ENCODE measurements at places on chromosomes 4 and X.

DNA sequence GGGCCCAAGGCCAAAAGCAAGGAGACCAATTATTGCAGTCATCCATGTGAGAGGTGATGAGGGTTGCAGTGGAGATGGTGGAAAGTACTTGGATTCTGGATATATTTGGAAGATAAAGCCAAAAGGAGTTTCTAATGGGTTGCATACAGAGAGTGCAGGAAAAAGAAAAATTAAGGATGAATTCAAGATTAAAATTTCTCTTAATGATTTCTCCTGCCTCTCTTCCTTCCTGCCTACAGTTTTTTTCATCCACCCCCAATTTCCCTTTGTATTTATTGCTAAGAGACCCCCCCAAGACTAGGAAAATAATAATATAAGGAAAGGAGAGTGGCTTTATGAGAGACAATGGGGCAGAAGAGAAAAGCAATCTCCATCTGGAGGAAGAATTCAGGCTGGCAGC is 8.6 kb upstream of the FGF5 start:
- peak; percentile 25 for DNase-seq

DNA sequence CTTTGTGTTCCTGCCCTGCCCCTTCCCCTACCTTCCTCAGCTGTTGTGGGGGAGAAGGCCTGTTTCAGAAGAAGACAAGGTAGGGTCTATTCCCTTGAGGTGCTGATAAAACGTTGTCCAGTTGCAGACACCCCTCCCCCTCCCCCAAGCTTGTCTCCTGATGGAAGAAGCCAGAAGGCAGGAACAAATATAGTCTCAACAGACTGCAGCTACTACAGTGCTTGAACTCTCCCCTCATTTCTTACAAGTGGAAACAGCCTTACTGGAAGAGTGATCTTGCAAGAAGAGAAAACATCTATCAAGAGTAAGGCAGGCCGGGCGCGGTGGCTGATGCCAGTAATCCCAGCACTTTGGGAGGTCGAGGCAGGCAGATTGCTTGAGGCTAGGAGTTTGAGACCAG is 11.0 kb upstream of the MAP7D3 start:
- DNase-seq = no peak

DNA sequence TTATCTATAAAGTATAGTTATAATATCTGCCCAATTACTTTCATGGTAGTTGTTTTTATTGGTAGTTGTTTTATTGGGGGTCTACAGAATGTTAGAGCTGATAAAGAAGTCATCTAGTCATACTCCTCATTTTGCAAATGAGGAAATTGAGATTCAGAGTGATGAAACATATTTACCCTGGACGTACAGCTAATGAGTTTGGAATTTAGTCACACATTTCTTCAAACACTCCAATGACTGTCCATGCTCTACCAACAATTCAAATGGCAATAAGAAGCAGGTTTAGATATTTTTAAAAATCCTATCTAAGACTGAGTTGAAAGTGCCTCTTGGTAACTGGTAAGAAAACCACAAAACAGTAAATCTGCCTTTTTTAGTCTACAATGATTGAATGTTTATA is 98.2 kb downstream of the MAGEC1 start:
- DNase-seq = no peak

DNA sequence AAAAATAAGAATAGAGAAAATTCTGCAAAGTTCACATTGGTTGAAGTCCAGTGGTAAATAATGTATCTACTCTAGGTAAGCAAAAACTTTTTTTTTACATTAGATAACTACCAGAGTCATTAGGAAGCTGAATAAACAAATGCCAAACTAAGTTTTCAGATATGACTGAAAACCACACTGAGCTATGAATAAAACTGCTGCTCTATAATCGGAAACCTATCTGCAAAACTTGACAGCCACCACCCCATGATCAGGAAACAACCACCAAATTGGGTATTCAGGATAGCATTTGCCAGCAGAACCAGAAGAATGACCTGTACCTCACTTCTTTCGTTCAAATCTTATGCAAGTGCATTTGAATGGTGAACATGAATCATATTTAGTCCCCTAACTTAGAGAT is 173.0 kb upstream of the TET2 start:
- DNase-seq = no peak

- no peak for DNase-seq
Measured at GRCh38 chr4:87512400-87512799, 16.8 kb downstream of the SPARCL1 start.

DNA sequence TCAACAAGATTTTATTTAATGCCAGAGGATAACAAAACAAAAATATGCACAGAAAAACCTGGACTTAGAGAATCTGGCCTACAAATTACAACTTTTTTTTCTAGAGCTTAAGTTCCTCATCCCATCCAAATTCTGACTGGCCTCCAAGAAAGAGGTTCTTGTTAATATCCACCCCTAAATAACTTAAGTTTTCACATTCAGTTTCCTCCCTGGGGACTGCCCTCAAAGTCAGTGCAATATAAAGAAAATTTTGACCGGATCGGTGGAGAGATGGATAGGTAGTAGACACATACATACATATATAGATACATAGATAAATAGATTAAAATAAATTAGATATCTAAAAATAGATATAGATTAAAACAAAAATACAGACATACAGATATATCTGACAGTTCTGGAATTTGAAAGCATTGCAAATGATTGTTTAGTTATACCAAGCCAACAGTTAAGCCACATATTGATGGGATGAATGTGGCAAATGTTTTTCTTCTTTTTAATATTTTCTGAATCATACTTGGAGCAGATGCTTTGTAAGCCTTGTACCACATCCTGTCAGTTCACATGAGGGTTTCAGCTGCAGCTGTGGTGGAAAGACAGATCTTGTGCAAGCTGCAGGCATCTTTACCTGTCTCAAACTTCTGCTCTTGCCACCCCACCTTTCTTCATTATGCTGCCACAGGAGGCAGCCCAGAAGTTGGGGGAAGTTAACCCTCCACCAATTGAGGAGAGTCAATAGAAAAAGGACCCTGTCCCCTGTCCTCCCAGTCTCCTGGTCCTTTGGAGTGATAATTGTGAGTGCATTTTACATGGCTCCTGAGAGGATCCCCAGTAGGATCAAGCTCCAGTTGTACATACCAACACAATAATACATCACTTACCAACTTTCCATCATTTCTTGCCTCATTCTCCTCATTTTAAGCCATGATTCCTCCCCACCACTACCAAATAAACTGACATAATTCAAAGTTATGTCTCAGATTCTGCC is 58.5 kb upstream of the PRDM8 start:
- DNase-seq = no peak

- no peak for DNase-seq
Measured at GRCh38 chr4:92615049-92615448, 311.3 kb downstream of the GRID2 start.

DNA sequence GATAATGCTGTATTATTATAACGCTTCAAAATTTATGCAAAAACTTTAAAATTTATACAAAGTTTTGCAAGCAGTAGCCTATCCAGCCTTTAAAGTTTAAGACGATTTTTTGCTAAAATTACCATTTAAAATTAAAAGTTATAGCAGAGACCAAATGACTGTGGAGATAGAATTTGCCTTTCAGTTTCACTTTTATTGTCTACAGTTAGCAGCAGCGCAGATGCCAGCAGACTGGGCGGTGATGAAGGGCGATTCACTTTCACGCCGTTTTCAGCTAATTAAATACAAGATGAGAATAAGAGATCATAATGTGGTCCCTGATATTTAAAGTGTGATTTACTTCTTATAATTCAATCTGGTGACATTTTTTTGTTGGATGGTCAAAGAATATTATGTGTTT is 1381.5 kb upstream of the ADGRL3 start:
- DNase-seq = peak; percentile 3

- DNase-seq = no peak
Measured at GRCh38 chr4:185204238-185204910, 574 bp upstream of the CFAP97 start.

- DNase-seq = no peak
Measured at GRCh38 chr4:184369871-184370270, 104.5 kb downstream of the IRF2 start.

GRCh38 chr4:118991686-118992085 is 103.0 kb downstream of the SYNPO2 start:
- no peak for DNase-seq

DNA sequence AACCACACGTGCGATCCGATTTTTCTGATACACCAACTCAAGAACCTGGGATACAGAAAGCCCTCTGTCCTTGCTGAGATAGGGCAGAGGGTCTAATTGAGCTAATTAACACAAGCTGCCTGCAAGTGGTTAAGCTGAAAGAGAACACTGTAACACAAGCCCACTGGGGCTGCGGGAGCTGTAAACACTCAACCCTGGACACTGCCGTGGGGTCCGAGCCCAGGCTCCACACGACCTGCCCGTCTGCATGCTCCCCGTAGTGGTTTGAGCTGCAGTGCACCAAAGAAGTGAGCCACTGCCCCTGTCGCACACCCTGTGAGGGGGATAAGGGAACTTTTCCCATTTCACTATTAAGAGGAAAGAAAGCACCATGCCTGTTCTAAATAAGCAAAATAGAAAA is 54.6 kb downstream of the SPANXN3 start:
- DNase-seq = no peak

DNA sequence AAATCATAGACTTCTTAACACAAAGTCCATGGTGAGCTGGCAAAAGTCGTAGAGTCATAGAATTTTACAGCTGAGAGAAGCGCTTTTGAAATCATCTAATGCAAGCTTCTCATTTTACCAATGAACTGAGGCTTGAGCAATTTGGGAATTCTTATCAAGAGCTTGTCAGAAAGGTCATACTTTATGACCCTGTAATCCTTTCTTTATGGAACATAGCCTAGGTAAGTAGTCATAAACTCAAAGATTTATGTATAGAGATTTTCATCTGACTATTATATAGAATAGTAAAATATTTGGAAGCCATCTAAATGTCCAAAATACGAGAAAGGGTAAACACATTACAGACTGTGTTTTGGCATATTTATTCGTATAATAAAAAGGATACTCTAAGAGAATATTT is 563.5 kb downstream of the PCDH7 start:
- no peak for DNase-seq

GRCh38 chrX:19709812-19710518 is 177.4 kb downstream of the SH3KBP1 start:
- DNase-seq = no peak

- no peak for DNase-seq
Measured at GRCh38 chr4:77586951-77587383, 18.7 kb upstream of the CXCL13 start.

- DNase-seq = no peak
Measured at GRCh38 chrX:475926-476723, 89.4 kb upstream of the PPP2R3B start.

DNA sequence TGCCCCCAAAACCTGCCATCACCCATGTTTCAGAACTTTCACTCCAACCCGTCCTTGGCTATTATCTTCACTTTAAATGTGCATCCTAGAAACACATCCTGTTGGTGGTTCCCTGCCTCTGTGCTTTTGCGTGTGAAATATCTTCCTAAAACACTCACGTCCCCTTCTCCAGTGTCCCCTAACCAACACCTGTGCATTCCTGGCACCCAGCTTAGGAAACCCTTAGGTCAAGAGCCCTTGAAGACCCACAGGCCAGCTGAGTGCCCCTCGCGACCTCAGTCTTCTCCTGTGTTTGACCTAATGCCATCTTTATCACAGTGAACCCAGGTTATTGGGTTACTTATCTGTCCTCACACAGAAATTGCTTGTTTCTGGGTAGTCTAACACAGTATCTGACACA is 117.6 kb downstream of the STK32B start:
- DNase-seq = no peak

DNA sequence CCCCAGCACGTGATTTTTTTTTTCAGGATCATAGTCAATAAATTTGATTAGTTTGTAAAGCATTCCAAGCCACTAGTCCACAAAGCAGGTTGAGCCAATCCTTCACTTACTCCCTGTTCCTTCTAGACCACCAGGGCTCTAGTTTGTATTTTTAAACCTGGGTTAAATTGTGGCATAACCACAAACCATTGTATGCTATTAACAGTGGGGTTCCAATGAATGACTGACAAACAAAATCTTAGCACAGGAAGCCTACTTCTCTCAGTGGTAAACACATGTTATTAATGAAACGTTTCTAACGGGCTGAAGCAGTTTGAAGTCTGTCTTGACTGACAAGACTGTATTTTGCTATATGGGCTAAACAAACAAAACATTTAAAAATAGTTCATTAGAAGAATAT is 48.6 kb upstream of the GYPA start:
- DNase-seq = no peak

GRCh38 chr4:85676050-85676425 is 201.1 kb downstream of the ARHGAP24 start:
- peak; percentile 12 for DNase-seq

DNA sequence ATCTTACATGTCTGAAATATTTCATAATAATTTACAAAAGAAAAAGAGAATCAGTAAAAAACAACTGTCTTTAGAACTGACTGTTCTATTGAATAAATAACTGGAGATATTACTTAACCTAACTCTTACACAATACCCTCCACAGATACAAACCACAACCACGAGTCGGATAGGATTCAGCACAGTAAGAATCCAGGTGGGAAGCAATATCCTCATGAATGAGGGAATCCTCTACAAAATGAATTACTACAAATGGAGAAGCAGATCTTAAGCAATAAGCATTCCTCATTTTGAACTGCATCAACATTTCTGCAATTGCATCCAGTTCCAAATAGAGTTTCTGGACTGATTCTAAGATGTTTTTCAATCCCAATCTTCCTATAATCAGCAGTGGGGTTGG is 227.1 kb downstream of the SH2D1A start:
- no peak for DNase-seq

GRCh38 chr4:118740869-118741268 is 55.7 kb downstream of the METTL14 start:
- DNase-seq = no peak

- DNase-seq = no peak
Measured at GRCh38 chr4:146647615-146648460, 9.1 kb downstream of the POU4F2 start.

DNA sequence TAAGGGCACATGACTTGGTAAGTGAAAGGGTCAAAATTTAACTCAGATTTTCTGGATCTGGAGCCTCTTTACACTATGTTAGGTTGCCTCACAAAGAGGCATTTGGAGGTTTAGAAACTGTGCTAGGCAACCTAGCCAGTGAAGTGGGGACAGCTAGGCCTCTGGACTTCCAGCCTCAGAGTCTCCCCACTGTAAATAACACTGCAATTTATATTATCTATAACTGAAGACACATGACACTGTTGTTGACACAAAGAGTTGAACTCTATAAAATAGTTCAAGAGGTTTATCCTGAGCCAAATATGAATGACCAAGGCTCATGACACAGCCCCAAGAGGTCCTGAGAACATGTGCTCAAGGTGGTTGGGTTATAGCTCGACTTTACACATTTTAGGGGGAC is 74.9 kb upstream of the IQCM start:
- no peak for DNase-seq

- peak; percentile 53 for DNase-seq
Measured at GRCh38 chrX:46710927-46711623, 47.8 kb downstream of the SLC9A7 start.

GRCh38 chrX:97401154-97401553 is 517.4 kb downstream of the RPA4 start:
- no peak for DNase-seq

- DNase-seq = no peak
Measured at GRCh38 chrX:15882704-15883539, 28.3 kb upstream of the AP1S2 start.
